ENCODE measurements at places on chromosomes 11 and 22.

GRCh38 chr11:112593440-112593839 lies 332.8 kb upstream of the PLET1 start:
- DNase-seq: no peak

- DNase-seq: peak; percentile 49
Observed at GRCh38 chr11:78646564-78647185, 72.0 kb upstream of the NARS2 start.

DNA sequence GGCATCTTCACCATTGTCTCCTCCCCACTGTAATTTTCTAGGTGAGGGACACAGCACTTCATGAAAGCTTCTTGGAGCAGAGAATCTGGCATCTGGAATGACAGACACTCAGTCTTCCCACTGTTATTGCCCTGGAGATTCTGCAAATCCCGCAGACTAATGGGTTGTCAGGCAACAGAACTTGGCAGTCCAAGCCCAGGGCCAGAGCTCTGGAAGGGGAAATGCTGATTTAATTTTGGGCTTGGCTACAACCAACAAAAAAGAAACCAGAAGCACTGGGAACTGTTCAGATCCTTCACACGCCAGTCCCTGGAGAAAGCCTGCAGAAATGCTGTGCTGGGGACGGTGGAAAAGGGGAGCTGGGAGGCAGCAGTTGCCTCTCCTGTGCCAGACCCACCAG lies 71.5 kb upstream of the BID start:
- no peak for DNase-seq

GRCh38 chr22:22342697-22343580 lies 98.4 kb downstream of the VPREB1 start:
- DNase-seq: peak; percentile 16

DNA sequence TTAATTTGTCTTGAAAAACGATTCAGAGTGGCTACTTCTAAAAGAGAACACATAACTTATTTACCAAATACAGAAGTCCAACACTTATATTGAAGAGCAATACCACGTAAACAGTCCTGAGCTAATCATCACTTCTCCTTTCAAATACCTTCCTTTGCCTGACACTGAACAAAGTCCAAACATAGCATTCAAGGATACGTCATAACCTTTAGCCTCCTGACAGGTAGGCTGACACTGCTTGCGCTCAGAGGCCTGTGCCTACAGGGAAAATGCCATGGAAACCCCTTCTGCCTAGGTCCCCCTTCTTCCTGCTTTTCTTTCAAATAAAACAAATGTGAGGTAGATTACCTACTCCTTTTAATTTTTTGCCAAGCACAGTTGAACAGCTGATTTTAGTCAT lies 510.0 kb downstream of the INSC start:
- no peak for DNase-seq

DNA sequence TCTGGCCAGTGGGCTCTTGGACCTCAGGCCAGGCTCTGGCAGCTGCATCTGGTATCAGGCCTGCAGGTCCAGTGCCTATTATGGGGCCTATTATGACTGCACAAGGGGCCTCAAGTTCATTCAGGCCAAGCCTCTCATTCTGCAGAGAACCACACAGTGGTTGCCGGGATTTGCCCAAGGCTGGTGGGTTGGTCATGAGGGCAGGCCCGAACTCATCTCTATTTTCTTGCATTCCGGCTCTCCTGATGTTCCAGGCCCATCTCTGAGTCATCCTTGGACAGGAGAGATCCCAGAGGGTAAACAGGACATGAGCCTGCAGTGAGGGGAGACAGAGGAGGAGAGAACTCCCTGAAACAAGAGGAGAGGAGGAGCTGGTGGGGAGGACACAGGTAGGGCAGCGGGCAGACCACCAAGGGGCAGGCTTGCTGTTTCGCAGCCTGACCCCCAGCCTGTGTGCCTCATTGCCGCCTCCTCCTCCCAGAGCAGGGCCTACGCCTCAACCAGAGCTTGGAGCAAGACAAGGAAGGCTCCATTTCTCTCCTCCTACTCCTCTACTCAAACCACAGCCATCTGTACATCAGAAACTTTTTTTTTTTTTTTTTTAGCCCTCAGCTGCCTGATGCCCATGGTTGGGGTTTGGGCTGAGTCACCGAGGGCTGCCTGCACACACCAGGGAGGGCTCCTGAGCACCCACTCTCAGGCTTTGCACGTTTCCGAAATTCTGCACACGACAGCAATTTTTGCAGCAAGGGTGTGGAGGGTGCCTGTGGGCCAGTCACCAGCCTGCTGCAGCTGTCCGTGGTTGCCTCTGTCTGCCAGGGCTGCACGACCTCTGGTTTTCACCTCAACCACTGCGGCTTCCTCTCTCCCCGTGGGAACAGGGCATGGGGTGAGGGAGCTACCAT lies 12.7 kb upstream of the TREH start:
- DNase-seq: peak; percentile 55

GRCh38 chr11:33893711-33894397 lies 2.0 kb upstream of the LMO2 start:
- peak; percentile 29 for DNase-seq

DNA sequence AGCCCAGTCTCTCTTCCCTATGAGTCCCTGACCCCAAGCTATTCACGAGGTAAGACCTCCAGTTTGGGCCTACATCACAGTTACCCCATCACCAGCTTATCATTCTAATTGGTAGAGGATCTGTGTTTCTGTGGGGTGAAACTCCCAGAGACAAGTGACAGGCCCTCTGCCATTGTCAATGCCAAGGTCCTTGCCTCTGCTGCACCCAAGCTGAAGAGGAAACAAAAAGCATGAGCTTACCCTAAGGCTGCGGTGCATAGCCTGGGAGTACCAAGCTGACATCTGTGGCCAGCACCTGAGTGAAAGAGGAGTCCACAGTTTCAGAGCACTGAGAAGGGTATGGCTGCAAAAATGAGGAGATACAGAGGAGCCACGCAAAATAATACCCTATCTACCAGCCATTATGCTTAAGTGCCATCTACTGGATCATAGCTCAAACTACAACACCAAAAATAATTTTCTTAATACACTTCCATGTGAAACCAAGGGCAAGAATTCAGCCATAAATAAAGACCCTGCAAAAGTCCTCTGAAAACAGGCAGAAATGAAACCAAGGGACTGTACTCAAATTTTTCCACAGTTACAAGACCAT lies 62.3 kb upstream of the ANO5 start:
- peak; percentile 19 for DNase-seq

DNA sequence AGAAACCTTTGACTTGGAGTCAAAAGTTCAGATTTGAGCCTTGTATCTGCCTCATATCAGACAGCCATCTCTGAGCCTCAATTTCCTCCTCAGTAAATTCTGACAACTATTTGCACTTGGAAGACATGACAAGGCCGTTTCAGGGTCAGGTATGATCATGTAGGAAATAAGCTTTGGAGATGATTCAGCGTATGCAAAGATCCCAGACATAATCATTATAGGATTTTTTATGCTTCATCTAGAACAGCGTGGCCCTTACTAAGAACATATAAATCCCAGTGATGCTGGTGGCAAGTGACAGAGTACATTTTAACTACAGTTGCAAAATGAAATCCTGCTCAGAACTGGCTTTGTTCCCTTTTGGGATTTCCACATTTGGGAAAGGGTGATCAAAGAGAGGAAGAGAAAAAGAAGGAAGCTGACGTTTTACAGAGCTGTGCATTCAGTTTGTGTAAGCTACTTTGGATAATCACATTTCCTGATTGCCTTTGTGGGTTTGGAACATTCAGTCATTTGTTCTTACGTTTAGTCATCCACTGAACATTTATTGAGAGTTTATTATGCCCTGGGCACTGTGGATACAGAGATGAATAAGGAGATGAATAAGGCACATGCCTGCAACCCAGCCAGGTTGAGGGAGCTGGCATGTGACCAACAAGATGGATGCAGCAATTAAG lies 81.9 kb upstream of the HEPHL1 start:
- peak; percentile 57 for DNase-seq

DNA sequence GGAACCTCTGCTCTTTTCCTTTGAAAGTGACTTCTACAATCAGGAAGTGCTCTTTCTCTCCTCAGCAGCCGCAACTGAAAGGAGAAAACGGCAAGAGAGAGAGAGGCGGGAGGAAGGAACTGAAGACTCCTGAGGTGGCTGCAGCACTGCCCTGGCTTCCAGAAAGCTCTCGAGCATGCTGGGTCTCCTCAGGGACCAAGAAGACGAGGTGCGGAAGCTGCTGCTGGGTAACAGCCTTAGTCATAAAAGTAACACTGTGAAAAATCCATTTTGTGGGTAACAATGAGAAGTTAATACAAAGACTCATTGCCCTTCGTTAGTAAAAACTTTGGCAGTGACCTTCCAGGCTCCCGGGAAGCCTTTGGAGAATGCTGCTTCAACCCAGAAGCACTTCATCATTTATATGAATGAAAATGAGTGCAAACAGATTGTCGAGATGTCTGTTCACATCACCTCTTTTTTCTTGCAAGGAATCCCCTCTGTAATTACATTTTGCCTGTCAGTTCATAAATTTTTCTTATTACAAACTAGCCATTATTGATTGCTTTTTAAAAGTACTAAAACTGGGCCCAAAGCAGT lies 473.4 kb downstream of the SOX6 start:
- DNase-seq: no peak

GRCh38 chr11:17525570-17525969 lies 18.6 kb downstream of the USH1C start:
- DNase-seq: no peak

DNA sequence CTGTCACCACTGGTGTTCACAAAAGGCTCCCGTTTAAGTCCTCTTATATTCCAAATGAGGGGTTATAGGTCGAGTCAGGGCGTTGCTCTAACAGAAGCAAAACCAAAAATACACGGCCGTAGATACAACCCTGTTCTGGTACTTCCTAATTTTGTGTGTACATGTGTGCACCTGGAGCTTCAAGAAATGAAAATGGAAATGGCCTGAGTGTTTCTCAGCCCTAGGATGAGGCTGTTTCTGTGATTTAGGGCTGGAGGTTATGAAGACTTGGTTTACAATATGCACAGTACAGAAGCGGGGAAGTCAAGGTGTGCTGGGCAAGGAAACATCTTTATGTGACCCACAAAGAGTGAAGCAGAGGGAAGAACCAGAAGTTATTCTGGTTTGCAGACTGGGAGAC lies 110.4 kb upstream of the OR4B1 start:
- DNase-seq: no peak

DNA sequence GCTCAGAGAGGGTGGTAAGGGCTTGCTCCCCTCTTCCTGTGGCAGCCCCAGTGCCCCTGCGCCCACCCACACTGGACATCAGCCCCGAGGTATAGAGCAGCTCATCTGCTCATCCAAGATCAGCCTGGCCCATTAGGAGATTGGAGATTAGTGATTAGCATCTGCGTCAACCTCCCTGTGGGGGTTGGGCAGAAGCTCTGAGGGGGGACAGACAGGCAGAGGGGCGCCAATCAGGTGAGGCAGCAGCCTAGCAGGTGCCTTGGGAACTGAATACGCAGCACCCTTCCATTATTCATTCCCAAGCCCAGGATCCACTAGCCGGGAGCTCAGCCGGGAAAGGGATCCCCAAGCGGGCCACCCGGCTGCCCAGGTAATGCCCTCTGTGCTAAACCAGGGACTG lies 11.0 kb downstream of the SMTN start:
- DNase-seq: no peak

DNA sequence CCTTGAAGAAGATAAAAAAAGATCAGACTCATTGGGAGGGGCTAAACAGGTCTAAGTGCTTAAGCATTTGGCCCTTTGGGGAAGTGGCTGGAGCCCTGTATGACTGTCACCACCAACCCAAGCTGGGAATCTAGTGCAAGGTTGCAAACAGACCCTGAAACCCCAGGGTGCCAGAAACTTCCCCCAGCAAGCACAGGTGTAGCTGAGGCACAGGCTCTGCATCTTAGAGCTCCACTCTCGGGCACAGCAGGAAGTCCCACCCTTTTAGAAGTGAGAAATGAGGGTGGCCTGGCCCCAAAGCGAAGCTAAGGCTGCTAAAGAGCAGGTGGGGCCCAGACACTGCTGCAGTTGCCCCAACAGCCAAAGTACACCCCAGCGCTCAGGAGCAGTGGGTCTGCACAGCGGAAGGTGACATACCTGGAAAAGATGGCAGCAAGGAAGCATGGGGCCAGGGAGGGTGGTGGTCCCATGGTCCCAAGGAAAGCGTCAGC lies 5.8 kb upstream of the KDM2A start:
- no peak for DNase-seq

DNA sequence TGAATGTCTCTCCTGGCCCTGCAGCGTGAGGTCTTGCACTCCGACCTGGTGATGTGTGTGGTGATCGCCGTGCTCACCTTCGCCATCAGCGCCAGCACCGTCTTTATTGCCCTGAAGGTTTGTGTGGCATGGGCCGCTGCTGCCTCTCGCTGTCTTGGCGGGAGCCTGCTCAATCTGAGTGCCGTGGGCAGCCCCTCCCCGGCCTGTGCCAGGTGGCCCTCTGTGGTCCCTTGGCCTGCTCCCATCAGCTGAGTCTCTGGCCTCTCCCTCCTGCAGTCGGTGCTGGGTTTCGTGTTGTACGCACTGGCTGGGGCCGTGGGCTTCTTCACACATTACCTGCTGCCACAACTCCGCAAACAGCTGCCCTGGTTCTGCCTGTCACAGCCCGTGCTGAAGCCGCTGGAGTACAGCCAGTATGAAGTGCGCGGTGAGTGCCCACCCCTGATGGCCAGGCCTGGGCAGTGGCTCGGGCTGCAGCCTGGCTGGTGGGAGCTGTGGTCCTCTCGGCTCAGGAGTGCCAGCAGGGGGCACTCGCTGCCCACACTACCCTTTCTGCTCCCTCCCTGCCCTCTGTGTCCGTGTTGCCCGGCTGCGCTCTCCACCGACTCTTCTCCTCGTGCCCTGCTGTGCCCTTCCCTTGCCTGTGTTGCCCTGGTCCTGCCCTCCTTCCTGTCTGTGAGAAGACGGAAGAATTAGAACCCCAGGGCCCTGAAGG lies 10.2 kb downstream of the PCNX3 start:
- DNase-seq: peak; percentile 46

- no peak for DNase-seq
Observed at GRCh38 chr11:93902921-93903320, 52.5 kb upstream of the VSTM5 start.
